ENCODE measurements at places on chromosomes 6 and 20. TPM values are rescaled to one million over a fixed set of nuclear protein-coding genes. Genes with fewer than 3 reads are reported as not detected.

The ZNF334 gene
- total RNA-seq = 0.52 TPM

DNA sequence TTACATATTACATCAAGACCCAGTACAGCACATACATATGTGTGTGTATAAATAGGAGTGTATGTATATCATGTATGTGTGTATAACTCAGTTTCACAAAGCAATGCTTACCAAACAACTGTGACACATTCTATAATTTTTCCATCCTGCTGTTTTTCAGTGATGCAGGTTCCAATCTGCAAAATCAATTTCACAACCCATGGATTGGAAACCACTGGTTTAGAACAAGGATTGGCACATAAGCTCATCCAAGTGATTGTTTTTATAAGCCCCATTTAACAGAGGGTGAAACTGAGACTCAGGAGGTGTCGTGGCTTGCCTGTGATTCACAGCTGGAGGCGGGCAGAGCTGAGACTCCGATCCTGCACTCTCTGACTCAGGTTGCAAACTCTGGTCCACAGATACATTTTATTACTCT lies 158.2 kb downstream of the ZMYND8 start:
- no peak for DNase-seq

DNA sequence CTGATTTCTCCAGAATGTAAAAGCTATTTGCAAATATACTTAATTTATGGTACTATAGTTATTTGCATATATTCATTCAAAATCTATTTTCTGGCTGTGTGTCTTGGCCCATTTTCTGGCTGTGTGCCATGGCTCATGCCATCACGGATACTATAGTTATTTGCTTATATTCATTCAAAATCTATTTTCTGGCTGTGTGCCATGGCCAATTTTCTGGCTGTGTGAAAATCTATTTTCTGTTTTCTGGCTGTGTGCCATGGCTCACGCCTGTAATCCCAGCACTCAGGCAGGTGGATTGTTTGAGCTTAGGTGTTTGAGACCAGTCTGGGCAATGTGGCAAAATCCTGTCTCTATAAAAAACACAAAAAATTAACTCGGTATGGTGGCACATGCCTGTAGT lies 28.9 kb upstream of the RIPK1 start:
- no peak for DNase-seq

- no peak for DNase-seq
Observed at GRCh38 chr6:28738396-28738765, 185.4 kb downstream of the TRIM27 start.

- DNase-seq = no peak
Observed at GRCh38 chr6:158256746-158257424, 55.4 kb upstream of the TULP4 start.

DNA sequence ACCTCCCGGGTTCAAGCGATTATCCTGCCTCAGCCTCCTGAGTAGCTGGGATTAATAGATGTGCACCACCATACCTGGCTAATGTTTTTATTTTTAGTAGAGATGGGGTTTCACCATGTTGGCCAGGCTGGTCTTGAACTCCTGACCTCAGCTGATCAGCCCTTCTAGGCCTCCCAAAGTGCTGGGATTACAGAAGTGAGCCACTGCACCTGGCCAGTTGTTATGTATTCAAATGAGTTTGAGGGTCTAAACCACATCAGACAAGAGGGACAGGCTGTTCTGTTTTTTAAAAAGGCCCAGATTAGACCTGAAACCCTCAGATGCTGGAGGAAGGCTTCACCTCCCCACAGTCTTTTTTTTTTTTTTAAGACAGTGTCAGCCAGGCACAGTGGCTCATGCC lies 4.1 kb upstream of the SPAG4 start:
- DNase-seq = no peak

DNA sequence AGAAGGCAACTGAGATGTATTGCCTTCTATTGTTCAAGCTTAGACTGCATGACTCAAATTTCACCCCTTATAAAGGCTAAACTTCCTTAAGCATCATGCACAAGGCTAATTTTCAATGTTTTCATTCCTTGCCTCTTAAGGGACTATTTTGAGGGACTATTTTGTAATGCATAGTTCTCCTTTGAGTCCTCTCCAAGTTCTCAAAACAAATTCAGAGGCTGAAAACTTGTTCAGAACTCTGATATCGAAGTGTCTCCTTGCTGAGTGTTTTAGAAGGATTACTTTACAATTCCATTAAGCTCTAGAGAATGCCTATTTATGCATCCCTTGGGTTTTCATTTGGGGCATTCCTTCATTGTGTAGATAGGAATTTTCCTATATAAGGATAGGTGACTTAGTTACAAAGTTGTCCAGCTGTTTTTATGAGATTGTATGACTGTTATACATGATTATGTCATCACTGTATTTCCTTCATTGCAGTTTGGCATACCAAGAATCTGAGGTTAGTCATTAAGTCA lies 41.7 kb downstream of the COL19A1 start:
- DNase-seq = no peak

DNA sequence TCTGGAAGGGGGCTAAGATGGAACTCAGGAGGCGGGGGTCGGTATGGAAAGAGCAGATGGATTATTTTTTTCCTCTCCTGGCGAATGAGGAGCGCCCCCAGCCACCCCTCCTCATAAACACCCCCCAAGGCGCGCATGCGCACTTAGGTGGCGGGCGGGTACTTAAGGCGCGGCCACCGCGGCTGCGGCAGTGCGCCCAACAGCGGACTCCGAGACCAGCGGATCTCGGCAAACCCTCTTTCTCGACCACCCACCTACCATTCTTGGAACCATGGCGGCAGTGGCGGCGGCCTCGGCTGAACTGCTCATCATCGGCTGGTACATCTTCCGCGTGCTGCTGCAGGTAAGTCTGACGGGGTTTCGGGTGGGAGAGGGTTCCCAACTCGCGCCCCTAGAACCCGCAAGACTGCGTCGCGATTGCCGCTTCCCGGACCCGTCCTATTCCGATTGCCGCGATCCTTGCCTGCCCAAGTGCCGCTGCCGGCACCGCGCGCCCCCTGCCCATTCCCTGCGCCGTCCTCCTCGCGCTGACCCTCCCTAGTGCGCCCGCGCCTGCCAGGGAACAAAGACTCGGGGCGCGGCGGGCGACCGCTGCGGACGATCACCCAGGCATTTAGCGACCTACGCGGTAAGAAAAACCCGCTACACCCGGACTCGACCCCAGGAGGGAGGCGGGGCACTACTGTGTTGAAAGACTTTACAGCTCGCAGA lies at the start of gene NNAT:
TSS of gene NNAT (plus strand) at position 190 of the 711 bp plus-strand sequence. CDS start at position 272, 82 bp downstream.
- DNase-seq = no peak

GRCh38 chr20:37828684-37829083 lies 74.2 kb upstream of the VSTM2L start:
- DNase-seq = no peak

DNA sequence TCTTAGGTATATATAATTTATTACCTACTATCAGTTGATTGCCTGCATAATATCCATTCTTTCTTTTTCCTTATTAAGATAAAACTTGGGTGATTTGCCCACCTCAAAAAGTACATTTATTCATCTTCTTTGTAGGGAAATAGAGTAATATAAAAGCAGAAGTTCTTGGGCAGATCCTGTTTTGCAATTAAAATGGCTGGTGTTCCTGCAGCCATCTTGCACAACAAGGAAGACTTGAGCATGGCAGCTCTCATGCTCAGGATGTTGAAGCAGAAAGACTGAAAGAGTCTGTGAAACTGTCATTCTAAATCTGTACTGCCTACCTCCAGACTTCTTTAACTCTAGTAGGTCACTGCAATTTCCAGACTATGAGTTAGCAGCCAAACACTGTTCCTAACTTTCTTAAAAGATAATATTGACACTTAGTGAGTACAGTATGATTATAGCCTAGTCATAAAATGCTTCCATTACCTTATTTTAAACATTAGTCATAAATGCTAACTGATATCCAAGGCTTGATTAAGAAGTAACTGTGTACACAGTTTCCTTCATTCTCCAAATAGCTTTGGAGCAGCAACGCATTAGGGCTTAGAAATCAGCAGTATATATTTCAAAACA lies 24.6 kb upstream of the HTR1B start:
- DNase-seq = no peak

DNA sequence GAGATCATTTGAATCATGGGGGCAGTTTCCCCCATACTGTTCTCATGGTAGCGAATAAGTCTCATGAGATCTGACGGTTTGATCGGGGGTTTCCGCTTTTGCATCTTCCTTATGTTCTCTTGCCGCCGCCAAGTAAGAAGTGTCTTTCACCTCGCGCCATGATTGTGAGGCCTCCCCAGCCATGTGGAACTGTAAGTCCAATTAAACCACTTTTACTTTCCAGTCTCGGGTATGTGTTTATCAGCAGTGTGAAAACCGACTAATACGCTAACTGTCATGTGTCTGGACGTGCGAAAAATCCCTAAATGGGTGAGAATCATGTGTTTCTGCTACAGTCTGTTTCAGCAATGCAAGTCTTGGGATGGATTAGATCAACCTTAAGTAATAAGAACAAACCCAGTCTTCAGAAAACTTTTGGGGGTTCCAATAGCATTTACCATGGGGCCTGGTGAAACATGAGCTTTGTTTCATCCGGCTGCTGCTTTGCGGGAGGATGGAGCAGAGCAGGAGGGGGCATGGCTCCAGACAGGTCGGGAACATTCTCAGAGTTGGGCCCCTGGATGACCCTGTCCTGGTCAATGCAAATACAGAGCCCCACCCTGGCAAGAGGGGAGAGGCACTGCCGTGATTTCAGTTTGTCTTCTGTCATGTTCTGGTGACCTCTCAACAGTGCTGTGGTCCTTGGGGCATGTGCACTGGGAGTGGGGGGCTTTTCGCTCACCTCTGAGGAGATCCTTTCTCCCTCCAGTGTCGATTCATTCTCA lies 41.5 kb downstream of the CTCFL start:
- no peak for DNase-seq

DNA sequence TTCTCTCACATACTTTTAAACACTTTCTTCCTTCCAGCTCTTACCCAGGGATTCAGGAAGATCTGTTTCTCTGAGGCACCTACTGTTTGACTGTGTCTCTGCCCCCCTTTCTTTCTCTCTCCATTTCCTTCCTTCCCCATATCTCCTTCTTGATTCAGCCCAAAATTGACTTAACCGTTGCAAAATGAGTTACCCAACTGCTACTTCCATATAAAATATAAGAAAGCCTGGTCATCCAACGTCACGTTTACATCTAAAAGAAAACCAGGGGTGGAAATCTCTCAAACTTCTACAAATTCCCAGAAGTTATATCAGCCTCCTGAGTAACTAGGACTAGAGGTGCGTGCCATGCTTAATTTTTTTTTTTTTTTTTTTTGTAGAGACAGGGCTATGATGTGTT lies 95.2 kb upstream of the INSM1 start:
- DNase-seq = no peak

The FAM217A gene
- not detected for total RNA-seq

GRCh38 chr6:111105578-111105977 lies 18.3 kb downstream of the SLC16A10 start:
- DNase-seq = peak; percentile 93

The DNMT3B gene
- 0.50 TPM for total RNA-seq

- DNase-seq = no peak
Observed at GRCh38 chr6:11900662-11901598, 111.2 kb upstream of the HIVEP1 start.

DNA sequence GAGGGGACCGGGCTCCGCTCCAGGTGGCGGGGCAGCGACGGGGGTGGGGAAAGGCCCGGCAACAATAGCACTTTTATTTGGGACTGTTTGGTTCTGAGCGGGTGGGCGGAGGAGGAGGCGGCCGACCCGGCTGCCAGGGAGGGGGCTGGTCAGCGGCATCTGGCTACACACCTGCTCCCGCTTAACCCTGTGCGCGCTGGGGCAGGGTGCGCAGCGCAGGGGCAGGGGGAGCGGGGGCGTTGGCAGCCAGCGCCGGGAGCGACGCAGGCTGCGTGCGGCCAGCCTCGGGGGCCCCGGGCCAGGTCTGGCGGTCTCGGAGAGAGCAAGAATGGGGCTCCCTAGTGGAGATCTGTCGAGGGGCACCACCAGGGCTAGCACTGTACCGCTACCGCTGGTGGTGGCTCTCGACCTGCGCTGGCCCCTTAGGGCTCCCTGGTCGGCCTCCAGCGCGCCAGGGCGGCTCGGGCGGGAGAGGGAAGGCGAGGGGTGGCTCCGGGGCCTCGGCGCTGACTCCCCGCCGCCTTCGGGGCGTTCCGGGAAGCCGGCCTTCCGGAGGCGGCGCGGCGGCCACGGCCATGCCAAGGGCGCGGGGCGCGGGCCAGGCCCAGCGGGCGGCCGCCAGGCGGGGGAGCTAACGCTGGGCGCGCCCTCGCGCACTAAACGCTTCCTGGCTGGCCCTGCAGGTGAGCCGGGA lies 92.4 kb downstream of the NCR2 start:
- peak; percentile 76 for DNase-seq

DNA sequence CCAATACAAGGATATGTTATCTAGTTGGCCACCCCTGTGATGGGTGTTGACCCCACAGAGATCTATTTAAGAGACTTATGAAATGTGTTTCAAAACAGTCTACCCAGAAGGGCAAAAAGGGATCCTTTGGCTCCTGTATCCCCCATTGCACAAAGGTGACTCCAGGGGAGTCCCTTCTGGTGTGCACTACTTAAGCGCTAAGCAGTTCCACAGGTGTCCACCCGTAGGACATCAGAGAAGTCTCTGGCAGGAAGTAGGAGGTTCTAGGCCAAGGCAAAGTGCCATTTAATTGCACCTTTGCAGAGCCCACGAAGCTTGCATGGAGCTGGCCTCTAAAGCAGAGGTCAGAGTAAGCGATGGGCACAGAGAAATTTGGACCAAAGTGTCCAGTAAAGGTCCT lies 147.7 kb downstream of the MRPL14 start:
- no peak for DNase-seq

- no peak for DNase-seq
Observed at GRCh38 chr6:8947900-8948299, 512.6 kb upstream of the SLC35B3 start.

GRCh38 chr6:37818536-37819176 lies 871 bp upstream of the ZFAND3 start:
- peak; percentile 98 for DNase-seq

- DNase-seq = no peak
Observed at GRCh38 chr20:53655625-53656292, 62.1 kb upstream of the ZNF217 start.

- no peak for DNase-seq
Observed at GRCh38 chr6:11291582-11291981, 59.1 kb upstream of the NEDD9 start.

The CST3 gene
- 887 TPM for total RNA-seq

DNA sequence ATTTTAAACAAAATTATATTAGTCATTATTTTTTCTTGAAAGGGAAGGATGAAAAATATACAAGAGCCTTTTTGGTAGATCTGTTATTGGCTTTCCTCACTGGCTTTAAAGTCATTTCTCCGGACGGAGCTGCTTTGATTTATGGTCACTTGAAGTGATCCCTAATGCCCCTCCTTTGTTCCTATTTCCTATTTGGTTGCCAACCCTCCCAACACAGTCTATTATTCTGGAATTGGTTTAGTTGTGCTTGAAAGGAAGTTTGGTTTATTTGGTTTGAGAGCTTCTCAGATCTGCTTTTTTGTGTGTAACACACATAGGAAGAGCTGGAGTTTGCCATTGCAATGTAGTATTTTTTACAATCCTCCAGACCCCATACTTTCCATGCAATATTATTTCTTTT lies 347.9 kb downstream of the RFPL4B start:
- no peak for DNase-seq

- no peak for DNase-seq
Observed at GRCh38 chr6:150866991-150867501, 1.5 kb downstream of the MTHFD1L start.

The CTCFL gene
- not detected for total RNA-seq
